ENCODE measurements at places on chromosomes 12 and 14. TPM values are rescaled to one million over a fixed set of nuclear protein-coding genes. Genes with fewer than 3 reads are reported as not detected.

PTCSC3 gene
- total RNA-seq = not detected

ADAMTS20 gene
- not detected for total RNA-seq

RNF212B gene
- total RNA-seq = not detected

RBM19 gene
- total RNA-seq = 14.9 TPM

ASCL1 gene
- total RNA-seq = not detected

ZFHX2 gene
- under 0.01 TPM for total RNA-seq

AKAP5 gene
- 0.58 TPM for total RNA-seq

SPRING1 gene
- total RNA-seq = 27.1 TPM

IGFBP6 gene
- total RNA-seq = 1,794 TPM

IL26 gene
- under 0.01 TPM for total RNA-seq

DDN gene
- 0.38 TPM for total RNA-seq

HOXC12 gene
- not detected for total RNA-seq

TAS2R42 gene
- total RNA-seq = not detected

CLMN gene
- total RNA-seq = 3.9 TPM

HNF1A gene
- total RNA-seq = not detected

MYF5 gene
- not detected for total RNA-seq

IQSEC3 gene
- 0.28 TPM for total RNA-seq

ART4 gene
- 7.9 TPM for total RNA-seq

PTPN21 gene
- 5.4 TPM for total RNA-seq

SLC2A14 gene
- total RNA-seq = under 0.01 TPM

MANSC1 gene
- total RNA-seq = 1.3 TPM

DNAH10 gene
- total RNA-seq = 20.0 TPM

OR4M1 gene
- not detected for total RNA-seq

SERPINA6 gene
- not detected for total RNA-seq

SLC7A7 gene
- 21.4 TPM for total RNA-seq

CHPT1 gene
- total RNA-seq = 38.9 TPM

SOAT2 gene
- total RNA-seq = not detected

KRT7 gene
- total RNA-seq = 80.3 TPM

RDH5 gene
- 53.0 TPM for total RNA-seq

Data from regular cardiac myocyte (primary cell).